Stimulated activated CD8-positive, alpha-beta memory T cell treated with anti-CD3 and anti-CD28 coated beads, Interleukin-15, amount 100 ng/mL, for 24 hours (primary cell): ENCODE measurements at places on chromosomes 3 and 15.

DNA sequence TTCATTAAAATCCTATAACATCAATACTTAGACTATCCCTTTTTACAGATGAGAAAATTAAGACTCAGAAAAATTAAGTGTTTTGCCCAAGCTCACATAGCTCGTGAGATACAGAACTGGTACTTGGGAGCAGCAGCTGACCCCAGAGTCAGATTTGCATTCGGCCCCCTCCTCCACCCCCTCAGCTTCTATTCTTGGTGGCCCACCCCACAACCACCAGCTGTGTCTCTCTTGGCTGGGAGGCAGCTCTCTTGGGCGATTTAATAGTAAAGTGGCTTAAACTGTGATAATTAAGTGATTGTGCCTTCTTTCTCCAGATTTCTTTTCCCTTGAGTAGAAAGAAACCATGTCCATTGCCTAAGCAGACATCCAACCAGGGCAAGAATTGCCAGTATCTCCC, 203.6 kb upstream of the PDZRN3 start:
- DNase-seq: no peak

DNA sequence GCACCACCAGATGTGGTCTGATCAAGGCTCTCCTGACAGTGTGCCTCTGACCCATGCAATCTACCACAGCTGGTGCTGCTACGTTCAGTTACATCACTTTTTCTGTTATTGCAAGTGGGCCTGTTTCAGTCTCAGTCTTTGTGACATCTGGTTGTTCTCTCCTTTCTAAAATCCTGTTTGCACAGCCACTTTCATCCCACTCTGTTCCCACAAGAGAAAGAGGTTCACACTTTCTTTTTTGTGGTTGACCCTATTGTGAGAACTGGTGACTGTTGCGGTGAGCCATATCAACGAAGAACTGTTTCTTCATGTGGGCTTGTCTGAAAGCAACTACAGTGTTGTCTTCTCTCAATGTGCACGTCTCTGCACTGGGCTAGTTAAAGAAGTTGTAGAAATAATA, 342.8 kb upstream of the ARPP21 start:
- no peak for DNase-seq

DNA sequence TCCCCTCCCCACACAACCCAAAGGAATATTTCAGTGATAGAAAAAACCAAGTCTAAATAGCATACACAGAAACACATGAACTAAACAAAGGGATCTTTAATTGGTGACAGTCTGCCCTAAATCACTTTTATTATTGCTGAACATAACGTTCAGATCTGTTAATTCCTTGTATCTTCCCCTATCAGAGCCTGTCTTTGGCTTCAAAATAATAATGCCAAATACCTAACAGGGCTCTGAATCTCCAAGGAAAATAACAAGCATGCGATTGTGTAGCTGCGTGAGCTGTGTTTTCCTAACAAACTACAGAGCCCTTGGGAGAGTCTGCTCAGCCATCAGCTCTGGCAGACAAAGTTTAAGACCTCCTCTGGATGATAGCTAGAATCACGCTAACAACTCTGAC, 1010.1 kb downstream of the ROBO1 start:
- DNase-seq: no peak

DNA sequence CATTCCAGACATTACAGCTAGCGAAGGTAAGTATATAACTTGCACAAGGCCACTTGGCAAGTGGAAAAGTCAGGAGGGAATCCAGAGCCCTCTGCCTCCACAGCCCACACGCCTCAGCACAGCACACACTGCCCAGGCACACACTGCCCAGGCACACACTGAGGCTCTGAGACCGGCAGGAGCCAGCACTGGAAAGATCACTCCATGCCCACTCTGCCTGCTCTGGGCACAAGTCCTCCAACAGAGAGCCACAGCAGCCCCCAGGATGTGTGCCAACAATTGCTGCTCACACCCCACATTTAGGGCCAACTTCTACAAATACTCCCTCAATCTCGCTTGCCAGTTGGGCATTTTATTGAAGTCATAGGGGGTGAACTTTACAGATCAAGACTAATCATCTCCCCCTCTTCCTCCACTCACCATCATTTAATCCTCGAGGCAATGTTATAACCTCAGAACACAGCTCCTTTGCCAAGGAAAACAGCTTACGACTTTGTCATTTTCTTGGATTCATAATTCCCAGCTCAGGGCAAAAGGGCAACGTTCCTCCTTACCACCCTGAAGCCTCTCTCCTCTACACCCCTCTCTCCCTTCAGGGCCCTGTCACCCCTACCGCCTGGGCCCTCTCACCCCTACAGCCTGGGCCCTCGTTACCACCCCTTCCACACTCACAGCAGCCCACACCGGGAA, 53.0 kb upstream of the TPM1 start:
- no peak for DNase-seq

GRCh38 chr15:90880381-90881145, 3.7 kb upstream of the FES start:
- no peak for DNase-seq

DNA sequence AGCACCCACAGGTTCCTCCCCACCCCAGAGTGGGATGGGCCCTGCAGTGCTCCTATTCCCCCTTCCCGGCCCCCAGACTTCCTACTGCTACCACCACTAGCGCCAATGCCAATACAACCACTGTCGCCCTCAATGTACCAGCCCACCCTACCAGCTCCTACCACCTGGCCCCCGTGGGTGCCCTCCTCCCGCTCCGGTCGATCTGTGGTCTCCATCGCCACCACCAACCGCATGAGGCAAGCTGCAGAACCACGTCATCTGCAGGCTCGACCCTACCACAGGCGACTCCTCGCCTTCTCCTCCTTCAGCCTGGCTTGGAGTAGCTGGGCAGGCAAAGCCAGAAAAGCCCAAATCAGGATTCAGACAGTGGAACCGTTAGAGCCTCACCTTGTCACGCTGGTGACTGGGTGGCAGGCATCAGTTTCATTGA, 179.3 kb downstream of the POTEB3 start:
- no peak for DNase-seq

- DNase-seq: no peak
Measured at GRCh38 chr3:172707030-172707429, 3.8 kb downstream of the NCEH1 start.

GRCh38 chr3:30918761-30919160, 24.3 kb upstream of the GADL1 start:
- DNase-seq: no peak

- no peak for DNase-seq
Measured at GRCh38 chr3:97810779-97811390, 10.9 kb upstream of the CRYBG3 start.

DNA sequence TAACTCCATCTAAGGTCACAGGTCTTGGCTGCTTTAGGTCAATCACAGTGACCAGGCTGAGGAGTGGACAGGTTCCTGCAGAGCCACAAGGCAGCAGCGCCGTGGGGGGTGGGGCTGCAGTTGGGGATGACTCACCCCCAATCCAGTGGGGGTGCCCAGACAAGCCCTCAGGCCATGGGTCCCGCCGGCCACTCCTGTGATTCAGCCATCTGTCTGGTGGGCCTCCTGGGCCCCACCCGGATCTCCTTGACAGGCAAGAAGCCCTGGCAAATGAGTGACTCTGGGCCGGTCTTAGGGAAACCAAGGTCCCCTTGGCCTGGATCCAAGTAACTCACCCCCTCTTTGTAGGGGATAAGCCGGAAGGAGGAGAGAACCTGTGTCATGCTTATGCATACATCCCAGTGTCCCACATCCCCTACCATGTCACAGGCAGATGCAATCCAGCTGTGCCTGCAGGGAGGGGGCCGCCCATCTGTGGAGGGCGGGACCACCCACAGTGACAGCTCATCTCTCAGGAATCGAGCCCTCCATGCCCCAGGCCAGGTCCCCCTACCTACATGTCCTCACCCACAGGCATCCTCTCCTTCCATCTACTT, 495 bp upstream of the COL7A1 start:
- DNase-seq: no peak

- DNase-seq: no peak
Measured at GRCh38 chr3:154044671-154045070, 76.5 kb upstream of the ARHGEF26 start.

DNA sequence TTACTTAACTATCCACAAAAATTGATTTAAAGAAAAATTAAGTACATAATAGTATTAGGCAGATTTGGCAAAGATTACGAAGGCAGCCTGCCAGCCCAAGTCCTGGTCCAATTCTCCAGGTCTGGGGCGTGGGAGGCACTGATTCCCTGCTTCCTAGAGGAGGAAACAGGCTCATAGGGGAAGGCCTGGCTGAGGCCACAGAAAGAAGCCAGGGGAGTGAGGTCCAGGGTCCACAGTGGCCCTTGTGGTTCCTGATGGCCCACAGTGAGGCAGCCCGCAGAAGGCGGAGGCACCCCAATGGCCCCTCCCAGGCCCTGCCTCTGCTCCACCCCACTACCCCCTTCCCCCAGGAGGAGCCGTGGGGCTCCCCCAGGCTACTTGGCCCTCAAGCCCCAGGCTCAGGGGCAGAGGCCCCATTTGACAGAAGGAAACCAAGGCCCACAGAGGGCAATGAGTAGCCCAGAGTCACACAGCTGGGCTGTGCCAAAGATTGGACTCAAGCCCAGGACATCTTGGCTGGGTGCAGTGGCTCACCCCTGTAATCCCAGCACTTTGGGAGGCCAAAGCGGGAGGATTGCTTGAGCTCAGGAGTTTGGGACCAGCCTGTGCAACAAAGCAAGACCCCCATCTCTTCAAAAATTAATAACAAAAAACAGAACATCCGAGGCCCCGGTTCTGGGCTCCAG, 21.0 kb downstream of the H1-8 start:
- DNase-seq: no peak

DNA sequence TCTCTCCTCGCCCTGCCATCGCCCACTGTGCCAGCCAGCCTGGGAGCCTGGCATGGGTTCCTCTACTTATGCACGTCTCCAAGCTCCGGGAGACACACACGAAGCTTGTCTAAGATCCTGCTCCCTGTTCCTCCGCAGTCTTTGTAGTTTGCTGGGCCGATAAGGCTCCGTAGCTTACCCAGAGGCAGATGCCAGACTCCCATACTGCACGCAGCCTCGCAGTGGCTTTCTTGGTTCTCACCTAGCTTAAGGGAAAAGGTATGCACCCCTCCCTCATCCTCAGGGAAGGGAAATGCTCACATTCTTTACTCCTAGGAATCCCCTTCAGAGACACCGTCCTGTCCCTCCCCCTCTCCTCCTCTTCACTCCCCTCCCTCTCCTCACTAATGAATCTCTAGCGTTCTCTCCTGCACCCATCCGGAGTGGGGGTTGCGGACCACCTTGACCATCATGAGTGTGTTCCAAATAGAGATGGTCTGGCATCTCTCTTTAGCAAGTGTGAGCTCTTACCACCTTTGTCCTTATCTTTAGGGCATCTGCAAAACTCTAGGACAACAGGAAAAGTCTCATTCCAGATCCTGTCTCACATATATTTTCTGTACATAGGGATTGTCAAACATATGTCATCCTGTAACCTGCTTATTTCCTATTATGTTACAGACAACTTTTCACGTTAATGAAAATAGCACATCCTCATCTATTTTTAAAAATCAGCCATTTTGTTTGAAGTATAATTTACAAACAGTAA, 56.5 kb downstream of the TMEM266 start:
- DNase-seq: no peak
